ENCODE measurements at places on chromosomes 5 and 9.
A peak's percentile ranks its signal among the peaks of the same experiment; 100 is the strongest.

DNA sequence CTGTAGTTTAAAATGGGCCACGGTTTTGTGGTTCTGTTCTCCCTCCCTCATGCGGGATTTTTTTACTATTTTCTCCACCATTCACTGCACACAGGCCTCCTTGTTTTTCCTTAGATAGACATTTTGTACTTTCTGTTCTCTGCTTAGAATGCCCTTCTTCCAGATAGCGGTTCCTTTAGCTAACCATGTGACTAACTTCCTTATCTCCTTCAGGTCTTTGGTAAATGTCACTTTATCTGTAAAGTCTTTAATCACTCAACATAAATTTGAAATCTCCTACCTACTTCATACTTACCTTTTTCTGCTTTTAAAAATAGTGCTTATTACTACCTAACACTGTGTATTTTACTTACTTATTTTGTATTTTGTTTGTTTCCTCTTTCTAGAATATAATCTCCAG, 15.0 kb downstream of the FER start:
- no peak for DNase-seq

DNA sequence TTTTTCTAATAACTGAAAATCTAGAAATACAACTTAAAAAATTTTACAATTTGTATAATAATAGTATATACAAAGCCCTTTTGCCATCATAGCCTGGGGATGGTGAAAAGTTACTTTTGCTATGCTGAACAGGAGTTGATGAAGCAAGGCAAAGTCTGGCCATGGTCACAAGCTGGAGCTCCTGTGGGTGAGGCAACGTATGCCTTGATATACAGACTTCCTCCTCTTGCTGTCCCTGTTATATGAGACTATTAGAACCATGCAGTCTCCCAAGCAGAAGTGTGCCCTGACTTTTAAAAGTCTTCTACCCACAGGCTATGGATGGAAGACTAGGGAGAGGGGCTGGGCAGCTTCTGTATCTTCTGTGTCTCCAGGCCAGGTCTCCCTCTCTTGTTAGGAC, 15.7 kb downstream of the FAM151B start:
- DNase-seq, result no peak

GRCh38 chr9:4490705-4491625, 697 bp downstream of the SLC1A1 start:
- no peak for DNase-seq

DNA sequence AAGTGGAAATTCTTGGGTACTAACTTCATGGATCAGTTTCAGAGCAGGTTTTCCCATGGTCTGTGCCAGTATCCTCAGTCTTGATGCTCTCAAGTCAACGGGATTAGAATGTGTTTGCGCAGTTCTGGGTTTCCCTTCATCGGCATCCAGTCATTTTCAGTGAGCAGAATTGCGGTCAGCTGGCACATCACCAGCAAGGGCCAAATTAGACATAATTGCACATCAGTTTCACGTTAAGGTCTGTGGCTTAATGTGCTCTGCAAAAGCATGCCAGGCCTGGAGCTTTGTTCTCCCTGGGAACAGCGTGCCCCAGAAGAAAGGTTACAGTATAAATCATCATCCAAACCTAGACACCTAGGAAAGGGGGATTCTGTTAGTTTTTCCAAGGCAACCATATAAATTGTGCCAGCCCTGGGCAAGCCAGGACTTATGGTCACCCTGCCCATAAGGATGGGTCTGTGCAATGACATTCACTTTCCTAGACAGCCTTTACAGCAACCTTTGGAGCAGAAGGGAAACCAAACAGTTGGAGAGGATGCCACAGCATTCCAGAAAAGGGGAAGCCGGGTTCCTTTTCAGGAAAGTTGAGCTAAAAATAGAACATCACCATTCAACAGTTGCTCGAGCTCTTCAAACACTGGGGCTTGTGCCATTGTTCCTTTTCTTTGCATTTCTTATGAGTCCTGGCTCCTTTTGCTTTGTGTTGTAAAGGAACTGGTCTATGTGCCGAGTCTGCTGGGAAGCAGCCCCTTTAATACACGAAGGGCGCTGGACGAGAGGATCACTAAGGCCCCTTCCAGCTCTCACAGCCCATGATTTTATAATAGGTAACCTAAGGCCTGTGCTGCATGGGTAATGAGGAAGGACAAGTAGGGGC, 23.1 kb downstream of the IQGAP2 start:
- DNase-seq, result no peak

DNA sequence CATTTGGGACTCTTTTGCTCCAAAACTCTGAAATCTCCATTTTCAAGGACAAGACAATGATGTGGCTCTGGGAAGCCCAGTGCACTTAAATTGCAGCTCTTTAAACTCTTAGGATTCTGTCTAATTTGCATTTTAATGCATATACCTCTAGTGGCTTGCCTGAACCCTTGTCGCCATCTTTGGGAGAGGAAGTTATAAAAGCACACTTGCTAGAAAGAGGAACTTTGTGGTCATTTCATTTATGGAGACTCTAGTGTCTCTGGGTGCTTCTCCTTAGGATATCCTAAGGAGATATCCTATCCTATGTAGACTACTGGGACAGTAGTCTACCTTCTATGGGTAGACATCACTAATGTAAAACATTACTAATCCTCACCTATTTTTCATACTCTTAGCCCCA, 77.3 kb upstream of the SLC1A3 start:
- no peak for DNase-seq

DNA sequence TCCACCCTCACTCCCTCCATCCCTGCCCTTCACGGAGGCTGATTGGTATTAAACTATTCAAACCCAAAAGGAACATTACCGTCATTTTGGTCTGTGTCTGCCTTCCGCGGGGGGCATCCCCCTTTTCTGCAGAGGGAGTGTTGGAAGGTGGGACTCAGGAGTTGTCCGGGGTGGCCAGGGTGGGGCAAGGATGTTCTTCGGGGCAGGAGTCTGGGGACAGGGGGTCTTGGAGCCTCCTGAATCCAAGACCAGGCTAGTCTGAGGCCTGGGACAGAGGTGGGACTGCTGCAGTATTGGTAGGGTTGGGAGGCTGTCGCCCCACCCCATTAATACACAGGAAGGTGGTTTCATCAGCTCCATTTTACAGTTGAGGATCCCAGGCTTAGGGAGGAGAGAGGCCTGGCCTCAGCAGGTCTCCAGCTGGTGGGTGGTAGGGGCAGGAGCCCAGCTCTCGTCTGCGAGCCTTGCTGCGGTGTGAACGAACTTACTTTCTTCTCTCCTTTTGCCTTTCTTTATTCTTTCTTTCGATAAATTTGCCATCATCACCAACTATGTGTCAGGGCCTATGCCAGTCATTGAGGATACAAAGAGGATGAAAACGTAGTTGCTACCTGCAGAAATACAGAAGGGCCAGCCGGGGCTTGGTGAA, 33.8 kb downstream of the DAB2IP start:
- DNase-seq, result no peak

- no peak for DNase-seq
Measured at GRCh38 chr9:30851600-30851999, 1532.8 kb upstream of the ACO1 start.

DNA sequence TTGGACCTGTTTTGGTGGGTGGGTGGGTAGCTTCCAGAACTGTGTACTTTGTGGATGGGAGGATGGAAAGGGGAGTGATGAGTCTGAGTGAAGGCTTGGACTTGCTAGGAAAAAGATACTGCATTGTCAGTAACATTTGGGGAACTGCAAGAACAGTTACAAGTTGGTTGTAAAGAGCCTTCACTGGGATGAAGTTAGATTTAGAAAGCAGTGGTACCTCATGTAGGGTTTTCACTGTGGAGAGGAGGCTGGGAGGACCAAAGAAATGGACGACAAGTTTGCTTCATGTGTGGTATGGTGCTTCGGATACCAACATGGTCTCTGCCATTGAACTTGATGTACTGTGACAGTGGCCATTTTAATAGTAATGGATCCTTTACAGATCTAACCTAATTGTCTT, 50.3 kb downstream of the RAD23B start:
- DNase-seq, result no peak

DNA sequence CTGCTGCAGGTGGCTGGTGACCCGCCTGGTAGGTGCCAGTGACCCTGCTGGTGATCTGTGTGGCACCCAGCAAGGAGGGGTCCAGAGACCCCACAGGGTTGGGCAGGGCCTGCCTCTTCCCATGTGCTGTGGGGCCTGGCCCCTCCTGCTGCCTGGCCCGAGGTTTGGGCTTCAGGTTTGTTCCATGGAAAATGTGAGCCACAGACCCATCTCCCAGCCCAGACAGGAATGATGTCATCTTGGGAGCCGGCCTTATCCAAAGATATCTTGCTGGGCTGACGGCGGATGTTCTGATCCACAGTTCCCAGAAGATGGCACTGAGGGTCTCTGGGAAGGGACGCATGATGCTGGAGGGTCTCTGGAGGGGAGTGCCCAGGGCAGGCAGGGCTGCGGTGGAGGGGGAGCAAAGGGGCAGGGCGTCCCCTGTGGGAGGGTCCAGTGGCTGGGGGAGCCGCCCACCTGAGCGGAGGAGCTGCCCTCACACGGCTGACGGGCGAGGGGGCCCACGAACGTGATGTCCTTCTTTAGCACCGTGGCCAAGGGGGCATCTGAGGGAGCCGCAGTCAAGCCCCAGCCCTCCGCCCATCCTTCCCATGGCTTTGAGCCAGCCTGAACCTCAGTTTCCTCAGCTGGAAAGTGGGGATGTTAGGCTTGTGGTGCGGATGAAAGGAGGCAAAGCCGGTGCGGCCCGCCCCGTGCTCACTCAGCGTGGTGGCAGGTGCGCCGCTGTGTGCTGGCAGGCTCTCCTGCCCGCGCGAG, 68.1 kb downstream of the COL5A1 start:
- DNase-seq, result no peak

DNA sequence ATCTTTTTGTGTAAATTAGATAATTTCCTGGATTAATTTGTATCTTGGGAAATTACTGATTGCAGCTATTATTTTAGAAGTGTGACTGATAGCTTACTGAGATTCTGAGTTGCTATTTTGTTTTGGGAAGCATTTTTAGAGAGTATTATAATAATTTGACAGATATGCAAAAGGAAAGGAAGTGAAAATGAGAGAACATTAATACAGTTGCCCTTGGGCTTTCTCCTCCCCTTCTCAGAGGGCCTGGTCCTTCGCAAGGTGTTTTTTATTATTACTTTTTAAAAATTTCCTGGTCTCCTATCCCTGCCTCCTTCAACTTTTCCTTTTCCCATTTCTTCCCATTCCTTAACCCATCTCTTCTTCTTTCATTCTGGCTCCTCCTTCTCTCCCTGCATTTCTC, 32.6 kb downstream of the UBAP1 start:
- no peak for DNase-seq

GRCh38 chr5:168578538-168579487, at the start of gene PANK3:
PANK3 (minus strand) TSS chr5:168579368; CDS start chr5:168579283, 85 bp downstream.
- DNase-seq, result no peak

- DNase-seq, result no peak
Measured at GRCh38 chr5:75951716-75952115, 131.5 kb upstream of the SV2C start.

- no peak for DNase-seq
Measured at GRCh38 chr9:5041390-5042115, 56.5 kb downstream of the JAK2 start.

DNA sequence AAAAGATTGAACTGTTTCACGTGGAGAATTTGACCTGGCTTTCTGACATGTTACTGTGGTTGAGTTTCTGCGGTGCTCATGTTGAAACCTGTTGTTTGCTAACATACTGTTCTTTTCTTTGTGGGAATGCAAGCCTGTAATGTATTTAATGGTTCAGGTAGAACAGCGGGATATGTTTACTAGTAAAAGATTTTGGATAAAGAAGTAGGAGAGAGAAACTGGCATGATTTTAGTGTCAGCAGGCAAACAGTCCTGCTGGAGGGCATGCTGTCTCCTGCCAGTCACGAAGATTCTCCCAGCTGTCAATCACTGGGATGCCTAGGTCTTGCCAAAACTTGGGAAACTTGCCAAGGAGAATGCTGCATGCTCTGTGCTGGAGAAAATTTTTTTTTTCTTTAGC, 263.5 kb downstream of the TAF11L14 start:
- DNase-seq, result no peak

- no peak for DNase-seq
Measured at GRCh38 chr9:127634698-127635097, 22.6 kb downstream of the STXBP1 start.

GRCh38 chr5:127665641-127666040, 16.8 kb downstream of the CTXN3 start:
- DNase-seq, result no peak

GRCh38 chr9:5720151-5720550, 91.2 kb downstream of the RIC1 start:
- DNase-seq, result no peak

DNA sequence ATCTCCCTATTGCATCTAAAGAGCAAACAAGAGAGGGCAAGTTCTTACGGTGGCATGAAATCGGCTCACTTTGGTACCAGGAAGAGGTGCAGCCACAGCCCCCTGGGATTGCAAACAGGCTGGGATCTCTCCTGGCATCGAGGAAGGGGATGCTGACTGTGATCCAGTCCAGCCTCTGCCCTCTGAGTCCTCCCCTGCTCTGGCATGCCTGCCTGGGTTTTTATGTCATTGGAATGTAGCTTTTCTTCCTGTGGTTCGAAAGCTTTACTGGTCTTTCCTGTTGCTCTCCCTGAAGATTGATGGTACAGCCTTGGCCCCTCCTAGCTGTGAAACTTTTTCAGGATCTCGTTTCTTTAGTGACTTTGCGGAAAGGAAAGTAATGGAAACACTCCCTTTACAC, 6.6 kb downstream of the SLC46A2 start:
- no peak for DNase-seq

DNA sequence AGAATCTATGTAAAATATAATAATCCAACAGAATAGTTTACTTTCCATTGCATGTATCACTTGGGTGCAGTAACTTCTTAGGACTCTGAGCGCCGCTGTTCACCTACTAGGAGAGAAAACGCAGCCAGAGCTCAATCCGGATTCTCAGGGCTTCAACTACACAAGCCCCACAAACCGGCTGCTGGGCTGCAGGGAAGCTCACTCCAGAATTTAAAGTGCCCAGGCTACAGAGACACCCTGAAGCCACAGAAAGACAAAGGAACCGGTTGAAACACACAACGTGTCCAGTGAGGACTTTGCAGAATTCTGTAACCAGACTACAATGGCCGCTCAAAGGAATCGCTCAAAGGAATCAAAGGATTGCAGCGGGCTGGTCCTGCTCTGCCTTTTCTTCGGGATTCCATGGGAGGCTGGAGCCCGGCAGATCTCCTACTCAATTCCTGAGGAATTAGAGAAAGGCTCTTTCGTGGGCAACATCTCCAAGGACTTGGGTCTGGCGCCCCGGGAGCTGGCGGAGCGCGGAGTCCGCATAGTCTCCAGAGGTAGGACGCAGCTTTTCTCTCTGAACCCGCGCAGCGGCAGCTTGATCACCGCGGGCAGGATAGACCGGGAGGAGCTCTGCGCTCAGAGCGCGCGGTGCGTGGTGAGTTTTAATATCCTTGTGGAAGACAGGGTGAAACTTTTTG, at the start of gene PCDHGA10:
TSS of gene PCDHGA10 (plus strand) at position 134 of the 686 bp plus-strand sequence. CDS start at position 323, 189 bp downstream.
- peak; percentile 61 for DNase-seq

DNA sequence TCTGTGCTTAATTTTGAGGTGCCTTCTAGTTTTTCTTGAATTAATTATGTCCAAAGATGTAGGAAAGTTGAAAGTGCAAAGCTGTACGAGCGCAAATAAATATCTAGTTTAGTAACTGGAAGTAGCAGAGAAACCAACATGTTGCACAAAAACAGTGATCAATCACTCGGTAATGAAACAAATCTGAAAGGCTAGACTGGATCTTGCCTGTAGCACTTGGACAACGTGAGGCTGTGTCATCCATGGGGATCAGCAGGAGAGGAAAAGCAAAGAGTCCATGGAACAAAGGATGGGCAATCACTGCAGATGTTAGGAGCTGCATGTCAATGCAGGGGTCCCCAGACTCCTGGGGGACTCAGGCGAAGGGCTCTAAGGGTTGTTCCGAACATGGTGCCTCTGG, 424.2 kb downstream of the IRX1 start:
- no peak for DNase-seq
